Hypothalamus (tissue), 51 donors: ENCODE measurements at places on chromosomes 2 and 18.

GRCh38 chr2:17749753-17750438 lies 3.7 kb downstream of the SMC6 start:
- DNase-seq, result no peak

DNA sequence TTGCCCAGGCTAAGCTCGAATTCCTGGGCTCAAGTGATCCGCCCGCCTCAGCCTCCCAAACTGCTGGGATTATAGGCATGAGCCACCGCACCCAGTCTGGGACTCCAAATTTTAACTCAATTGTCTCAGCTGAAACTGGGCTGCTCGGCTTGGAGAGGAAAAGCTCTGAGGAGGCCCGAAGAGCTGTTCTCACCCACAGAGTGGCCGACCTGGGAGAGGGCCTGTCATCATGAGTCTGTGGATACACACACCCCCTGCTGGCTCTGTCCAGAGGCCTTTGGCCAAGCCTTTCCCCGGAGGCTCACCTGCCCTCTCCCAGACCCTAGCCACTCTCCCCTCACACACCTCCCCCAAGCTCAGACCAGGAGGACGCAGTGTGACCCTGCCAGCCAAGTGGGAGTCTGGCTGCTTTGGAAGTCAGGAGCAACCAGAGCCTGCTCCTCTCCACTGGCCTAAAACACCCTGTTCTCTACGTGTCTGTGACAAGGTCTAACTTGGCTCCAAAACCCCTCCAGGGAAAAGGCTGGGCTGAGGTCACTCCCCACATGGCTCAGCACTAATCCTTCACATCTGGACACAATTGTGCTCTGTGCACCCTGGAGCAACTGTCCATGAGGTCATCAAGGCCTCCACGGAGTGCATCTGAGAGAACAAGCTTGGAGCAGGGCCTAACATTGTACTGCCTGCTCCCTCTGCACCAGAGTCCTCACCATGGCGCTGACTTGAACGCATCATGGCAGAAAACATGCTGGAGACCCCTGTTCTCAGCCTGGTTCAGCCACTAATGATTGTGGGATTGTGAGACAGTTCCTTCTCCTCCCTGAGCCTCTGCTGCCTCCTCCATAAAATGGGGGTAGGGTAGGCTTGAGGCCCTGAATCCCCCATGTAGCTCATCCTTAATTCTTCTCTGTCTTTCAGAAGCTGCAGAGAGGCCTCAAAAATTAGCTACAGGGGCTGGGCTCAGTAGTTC lies 49.9 kb upstream of the RAB6C start:
- no peak for DNase-seq

DNA sequence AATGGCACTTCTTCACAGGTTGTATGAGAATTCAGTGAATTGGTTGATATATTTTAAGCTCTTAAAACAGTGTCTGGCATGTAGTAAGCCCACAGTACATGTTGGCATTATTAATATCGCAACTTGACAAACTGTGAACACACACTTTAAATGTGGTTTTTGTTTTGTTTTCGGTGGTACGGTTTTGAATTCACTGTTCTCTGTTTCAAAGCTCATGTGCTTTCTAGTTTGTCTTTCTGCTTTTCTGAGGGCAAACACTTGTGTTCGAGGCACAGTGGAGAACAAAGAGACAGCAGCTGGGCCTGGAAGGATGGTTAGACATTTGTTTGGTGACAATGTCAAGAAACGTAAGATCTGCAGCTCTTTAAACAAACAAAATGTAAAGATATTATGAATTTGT lies 276.5 kb upstream of the MC4R start:
- DNase-seq, result no peak

DNA sequence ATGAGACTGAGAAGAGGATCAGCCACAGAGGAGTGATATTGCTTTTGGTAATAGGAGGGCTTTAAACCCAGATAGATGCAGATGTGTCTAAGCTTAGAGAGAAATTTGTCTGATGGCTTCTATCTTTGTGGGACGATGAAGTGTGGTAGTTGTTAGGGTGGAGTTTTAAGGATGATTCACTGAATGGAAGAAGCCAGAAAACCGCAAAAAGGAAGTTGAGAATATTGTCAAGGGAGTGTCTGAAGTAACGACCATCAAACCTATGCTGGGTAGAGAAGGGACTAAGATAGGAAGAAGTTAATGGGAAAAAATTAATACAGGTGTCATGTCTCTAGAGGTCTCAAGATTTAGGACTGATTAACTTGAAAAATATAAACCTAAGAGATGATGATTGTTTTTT lies 195.6 kb upstream of the MC4R start:
- DNase-seq, result no peak

DNA sequence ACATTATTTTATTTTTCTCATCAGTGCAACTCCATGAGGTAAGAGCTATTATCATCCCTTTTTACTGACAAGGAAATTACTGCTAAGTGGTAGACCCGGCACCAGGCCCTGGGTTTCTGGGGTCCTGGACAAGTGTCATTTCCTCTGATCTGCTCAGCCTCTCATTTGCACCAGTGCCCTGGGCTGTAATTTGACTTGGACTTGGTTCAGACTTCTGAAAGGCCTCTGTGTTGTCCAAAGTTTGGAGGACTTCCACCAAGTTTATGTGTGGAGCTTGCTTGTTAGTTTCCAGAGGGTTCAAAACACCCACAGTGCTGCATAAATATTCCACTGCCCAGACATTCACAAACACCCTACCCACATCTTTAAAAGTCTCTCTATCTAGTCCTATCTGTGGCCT lies 44.0 kb upstream of the PPP1CB start:
- no peak for DNase-seq
